NCI-H1436 treated with DMSO at 0.1 percent for 48 hours (cell line): ENCODE measurements at places on chromosomes 7 and 10.
A peak's percentile ranks its signal among the peaks of the same experiment; 100 is the strongest.

DNA sequence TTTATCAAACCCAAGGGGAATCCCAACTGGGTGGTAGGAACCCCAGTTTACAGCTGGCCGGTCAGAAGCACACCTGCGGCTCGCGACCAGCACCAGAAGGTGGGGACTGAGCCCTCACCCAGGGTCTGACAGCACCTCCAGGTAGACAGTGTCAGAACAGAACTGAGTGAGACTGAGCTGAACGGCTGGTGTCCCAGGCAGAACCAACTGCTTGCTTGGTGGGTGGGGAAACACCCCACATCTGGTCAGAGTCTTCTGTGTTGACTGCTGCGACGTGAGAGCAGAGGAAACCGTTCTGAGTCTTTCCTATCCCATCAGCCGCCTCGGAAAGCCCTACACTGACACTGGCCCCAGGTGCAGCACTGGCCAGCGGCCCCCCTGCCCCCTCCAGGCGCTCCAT is 160.7 kb downstream of the MAD1L1 start:
- DNase-seq: no peak

GRCh38 chr10:117545141-117546019 is 2.8 kb downstream of the EMX2 start:
- no peak for DNase-seq

DNA sequence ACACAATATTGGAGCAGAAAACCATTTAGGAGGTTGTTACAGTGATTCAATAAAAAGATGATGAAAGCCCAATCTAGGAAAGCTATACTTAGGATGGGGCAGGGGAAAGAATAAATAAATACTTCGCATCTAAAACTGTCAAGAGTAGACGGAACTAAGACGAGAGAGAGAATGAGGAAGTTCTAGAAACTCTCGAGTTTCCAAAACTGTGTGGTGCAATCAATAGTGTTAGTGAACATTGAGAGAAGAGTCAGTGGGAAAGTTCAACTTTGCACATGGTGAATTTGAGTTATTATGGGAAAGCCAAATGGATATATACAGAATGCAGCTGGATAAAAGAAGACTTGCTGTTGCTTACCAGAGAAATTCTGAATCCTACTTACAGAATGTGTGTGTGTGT is 133.8 kb upstream of the MEOX2 start:
- no peak for DNase-seq

- DNase-seq: no peak
Observed at GRCh38 chr10:117662126-117662525, 119.6 kb downstream of the EMX2 start.

GRCh38 chr10:107072028-107072427 is 92.5 kb downstream of the SORCS1 start:
- DNase-seq: no peak

- peak; percentile 83 for DNase-seq
Observed at GRCh38 chr10:28668363-28669226, 8.7 kb upstream of the BAMBI start.

DNA sequence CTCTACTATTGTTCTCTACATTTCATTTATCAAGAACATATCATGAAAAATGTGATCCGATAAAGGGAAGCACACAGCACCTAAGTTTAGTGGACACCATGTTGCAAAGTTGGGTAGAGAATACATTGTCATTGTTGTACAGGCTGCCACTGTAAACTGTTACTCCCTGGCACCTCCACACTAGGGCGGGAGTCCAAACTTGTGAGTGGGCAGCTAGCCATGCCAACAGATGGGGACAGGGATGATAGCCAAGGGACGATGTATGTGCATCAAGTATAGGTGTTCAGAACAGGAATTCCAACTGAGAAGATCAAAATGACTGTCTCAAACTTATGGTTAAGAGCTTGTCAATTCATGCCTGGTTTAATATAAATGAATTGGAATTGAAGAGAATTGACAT is 31.1 kb upstream of the COMMD3 start:
- no peak for DNase-seq

DNA sequence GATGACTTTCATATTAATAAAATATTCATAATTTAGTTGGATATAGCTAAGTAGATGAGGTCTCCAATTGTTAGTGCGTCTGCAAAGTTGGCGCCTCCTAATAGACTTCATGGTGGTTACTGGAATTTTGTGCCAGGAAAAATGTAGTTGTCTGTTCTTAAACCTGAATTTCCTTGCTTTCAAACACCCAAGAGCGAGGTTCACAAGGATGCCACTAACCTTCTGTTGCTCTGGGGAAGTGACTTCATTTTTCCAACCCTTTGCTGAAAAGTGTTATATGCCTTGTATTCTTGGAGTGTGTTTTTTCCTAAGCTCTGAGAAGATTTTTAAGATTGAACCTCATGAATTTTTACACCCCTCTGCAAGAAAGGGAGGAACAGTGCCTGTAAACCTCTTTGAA is 98.9 kb upstream of the GLCCI1 start:
- no peak for DNase-seq

DNA sequence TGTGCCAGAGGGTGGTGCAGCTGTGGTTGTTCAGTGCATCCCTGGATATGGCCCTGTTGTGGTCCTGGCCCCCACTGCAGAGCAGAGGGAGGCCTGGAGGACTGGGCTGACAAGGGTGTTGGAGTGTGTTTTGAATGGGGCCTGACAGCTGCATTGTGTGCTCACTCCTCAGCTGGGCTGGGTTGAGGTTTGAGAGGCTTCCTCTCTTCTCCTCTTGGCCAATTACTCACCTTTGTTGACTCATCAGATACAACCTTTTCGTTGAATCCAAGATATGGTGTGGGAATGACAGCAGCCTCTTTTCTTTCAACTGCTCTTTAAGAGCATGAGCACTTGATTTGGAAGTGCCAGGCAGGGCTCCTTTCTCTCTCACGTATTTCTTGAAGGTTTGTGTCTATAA is 228.5 kb upstream of the COBL start:
- no peak for DNase-seq

GRCh38 chr10:91768123-91768522 is 30.1 kb upstream of the TNKS2 start:
- no peak for DNase-seq

DNA sequence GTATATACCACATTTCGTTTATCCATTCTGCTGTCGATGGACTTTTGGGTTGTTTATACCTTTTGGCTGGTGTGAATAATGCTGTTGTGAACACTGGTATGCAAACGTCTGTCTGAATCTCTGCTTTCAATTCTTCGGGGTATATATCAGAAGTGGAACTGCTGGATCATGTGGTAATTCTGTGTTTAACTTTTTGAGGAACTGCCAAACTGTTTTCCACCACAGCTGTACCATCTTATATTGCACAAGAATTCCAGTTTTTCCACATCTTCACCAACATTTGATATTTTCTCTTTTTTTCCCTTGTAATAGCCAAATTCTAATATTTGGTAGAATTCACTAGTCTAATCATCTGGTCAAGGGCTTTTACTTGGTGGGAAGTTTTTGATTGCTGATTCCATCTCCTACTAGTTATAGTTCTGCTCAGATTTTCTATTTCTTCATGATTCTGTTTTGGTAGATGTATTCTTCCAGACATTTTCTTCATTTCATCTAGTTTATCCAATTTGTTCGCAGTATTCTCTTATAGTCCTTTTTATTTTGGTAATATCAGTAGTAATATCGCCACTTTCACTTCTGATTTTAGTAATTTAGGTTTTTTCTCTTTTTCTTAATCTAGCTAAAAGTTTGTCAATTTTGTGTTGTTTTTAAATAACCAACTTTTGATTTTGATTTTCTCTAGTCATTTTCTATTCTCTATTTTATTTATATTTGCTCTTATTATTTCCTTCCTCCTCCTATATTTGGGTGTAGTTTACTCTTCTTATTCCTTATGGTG is 271.2 kb downstream of the ZEB1 start:
- no peak for DNase-seq

DNA sequence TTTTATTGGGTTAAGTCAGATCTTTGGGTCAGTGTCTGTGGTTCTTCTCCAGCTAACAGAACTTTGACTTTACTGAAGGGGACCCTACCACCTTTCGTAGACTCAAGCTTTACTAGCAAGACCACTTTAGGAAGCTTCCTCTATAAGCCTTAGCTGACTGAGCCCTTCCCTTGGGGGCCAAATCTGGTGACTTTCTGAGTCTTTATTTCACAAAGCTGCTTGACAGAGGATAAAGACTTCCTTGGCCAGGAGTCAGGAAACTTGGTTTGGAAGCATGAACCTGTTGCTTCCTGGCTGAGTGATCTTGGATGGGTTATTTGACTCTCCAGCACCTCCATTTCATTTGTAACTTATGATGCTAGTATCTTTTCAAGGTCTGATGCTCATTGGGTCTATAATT is 466.7 kb downstream of the TYW1 start:
- no peak for DNase-seq

- DNase-seq: no peak
Observed at GRCh38 chr7:124208642-124209041, 175.8 kb upstream of the TMEM229A start.

DNA sequence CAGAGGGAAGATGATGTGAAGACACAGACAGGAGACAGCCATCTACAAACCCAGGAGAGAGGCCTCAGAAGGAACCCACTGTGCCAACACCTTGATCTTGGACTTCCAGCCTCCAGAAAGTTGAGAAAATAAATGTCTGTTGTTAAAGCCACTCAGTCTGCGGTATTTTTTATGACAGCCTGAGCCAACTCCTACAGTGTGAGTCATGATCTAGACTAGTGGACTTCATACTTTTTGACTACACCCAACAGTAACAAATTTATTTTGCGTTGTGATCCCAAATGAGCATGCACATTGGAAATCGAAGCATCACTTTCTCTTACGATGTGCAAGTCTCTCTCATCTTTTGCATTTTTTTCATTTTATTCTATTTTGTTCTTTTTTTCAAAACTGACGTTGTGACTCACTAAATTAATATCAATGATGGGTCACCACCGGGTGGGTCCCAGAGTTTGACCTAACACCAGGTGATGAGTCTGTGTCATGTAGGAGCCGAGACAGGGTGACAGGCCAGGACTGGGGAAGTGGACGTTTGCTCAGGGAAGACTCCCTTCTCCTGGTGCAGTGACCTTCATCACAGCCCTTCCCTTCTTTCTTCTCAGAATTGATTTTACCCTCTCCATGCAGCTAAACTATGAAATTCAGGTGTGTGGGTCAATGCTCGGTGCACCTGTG is 28.9 kb downstream of the PHYH start:
- DNase-seq: no peak

GRCh38 chr10:69142983-69143382 is 19.0 kb downstream of the VPS26A start:
- DNase-seq: no peak

- DNase-seq: no peak
Observed at GRCh38 chr10:28241741-28242399, 61.0 kb downstream of the MPP7 start.

GRCh38 chr7:87216701-87217508 is 2.6 kb downstream of the TMEM243 start:
- no peak for DNase-seq

GRCh38 chr10:84008878-84009277 is 130.4 kb upstream of the GHITM start:
- DNase-seq: no peak

- no peak for DNase-seq
Observed at GRCh38 chr7:1569833-1570632, at the start of gene PSMG3. TSS of gene PSMG3 (minus strand) at chr7:1570032. CDS start at chr7:1569339, 693 bp downstream.

GRCh38 chr7:137685433-137686164 is 161.2 kb downstream of the DGKI start:
- DNase-seq: no peak

DNA sequence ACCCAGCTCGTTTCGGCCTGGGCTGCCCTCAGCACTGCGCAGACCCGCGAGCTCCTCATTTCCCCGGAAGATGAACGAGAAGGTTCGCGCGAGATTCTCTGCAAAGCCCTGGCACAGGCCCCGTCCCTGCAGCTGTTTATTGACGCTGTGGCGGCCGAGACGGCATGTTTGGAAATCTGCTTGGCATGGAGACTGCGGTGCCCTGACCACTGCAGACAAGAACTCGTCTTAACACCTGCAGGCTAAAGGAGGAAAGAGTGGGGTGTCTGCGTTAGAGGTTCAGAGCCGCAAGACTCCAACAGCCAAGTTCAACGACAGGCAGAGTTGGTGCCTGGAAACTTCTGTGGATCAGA is 125.6 kb downstream of the DNAJB6 start:
- DNase-seq: no peak

DNA sequence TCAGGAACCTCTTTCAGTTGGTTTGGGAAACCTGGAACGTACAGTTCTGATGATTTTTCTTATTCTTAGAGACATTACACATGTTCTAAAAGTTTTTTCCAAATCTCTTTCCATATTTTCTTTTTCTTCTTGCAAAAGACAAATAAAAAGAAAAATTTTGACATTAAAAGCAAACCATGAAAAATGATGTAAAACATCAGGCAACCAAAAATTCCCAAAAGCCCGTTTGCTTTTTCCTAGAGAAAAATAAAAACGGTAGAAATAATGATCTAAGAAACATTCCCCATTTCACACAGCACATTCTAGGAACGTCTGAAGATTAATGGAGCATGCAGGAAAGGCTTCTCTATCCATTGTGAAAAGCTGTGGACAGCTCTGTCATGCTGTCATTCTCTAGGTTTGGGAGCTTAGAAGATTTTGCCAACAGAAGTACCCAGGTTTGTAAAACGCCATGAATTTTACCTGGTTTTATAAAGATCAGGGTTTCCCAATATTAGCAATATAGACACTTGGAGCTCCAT is 11.2 kb upstream of the PRTFDC1 start:
- no peak for DNase-seq

DNA sequence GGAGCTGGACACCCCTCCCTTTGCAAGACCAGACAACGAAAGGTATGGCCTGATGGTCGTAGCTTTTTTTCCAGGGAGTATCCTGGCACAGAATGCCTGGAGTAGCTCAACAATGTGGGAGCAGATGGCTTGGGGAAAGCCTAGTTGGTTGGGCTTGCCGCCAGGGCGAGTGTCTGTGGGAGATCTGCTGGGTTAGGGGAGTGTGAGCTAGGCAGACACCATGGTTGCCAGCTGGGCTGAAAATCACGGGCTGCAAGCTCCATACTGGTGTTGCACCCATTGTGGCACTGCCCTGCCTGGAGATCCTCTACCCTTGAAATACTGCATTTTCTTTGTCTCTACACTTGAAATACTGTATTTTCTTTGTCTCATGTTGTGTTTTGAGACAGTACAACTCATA is 538.3 kb downstream of the PCDH15 start:
- no peak for DNase-seq

GRCh38 chr7:117555260-117555659 is 75.4 kb downstream of the CFTR start:
- no peak for DNase-seq

GRCh38 chr10:94065362-94065761 is 71.6 kb downstream of the PLCE1 start:
- DNase-seq: no peak

- DNase-seq: no peak
Observed at GRCh38 chr7:158508802-158509385, 78.7 kb downstream of the PTPRN2 start.

GRCh38 chr7:143485094-143485493 is 7.4 kb downstream of the TAS2R41 start:
- no peak for DNase-seq

DNA sequence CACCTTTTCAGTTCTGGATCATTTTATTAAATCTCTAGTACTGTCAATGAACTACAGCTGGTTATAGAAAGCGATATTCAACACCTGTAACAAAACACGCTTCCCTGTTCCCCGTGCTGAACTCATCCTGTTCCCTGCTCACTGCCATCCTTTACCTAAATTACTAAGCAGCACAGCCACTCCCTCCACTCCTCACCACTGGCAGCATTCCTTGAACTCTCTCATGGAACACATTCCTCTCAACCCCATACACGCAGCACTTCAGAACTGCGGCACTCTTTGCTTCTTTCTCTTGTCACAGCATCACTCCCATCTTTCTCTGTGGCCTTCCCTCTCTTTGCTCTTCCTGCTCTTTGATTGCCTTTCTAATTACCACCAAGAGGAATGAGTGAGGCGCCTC is 27.4 kb downstream of the RELN start:
- no peak for DNase-seq
